ENCODE measurements at places on chromosomes 5 and 9.

GRCh38 chr9:77710316-77710715 lies 62.2 kb upstream of the GNA14 start:
- no peak for DNase-seq
- no peaks in the 10 kb centered on the region for H3K4me1 ChIP-seq
- H3K36me3 ChIP-seq, result no peaks in the 10 kb centered on the region
- H3K4me3 ChIP-seq, result no peak overlapping the region
- H3K27me3 ChIP-seq, result no peaks in the 10 kb centered on the region

GRCh38 chr9:112174222-112174964 lies 704 bp downstream of the SUSD1 start:
- H3K27ac ChIP-seq, result no peak overlapping the region
- peak overlapping the region; percentile 64 for H3K4me3 ChIP-seq
- peaks cover 5% of the 10 kb centered on the region for H3K27me3 ChIP-seq
- H3K4me1 ChIP-seq, result no peaks in the 10 kb centered on the region
- peak; percentile 55 for DNase-seq
- no peaks in the 10 kb centered on the region for H3K36me3 ChIP-seq

DNA sequence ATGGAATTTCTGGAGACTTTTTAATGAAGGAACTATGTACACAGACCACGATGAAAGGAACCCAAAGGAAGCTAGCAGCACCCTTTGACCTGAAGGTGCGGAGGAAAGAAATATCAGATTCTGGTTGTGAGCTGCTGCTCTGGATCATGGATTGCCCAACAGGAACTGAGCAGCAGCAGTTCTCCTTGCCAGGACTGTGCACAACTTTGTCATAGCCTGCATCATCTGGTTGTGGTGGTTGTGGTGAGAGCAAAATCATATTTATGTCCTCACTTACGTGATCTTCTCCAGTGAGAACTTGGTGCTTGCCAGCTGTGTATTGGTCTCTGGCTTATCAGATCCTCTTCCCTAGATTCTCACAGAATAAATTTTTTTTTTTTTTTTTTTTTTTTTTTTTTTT lies 70.7 kb upstream of the LPAR1 start:
- no peaks in the 10 kb centered on the region for H3K4me1 ChIP-seq
- H3K27me3 ChIP-seq, result no peaks in the 10 kb centered on the region
- no peak overlapping the region for H3K27ac ChIP-seq
- no peaks in the 10 kb centered on the region for H3K36me3 ChIP-seq
- DNase-seq, result no peak

GRCh38 chr9:91156451-91157234 lies 205.1 kb downstream of the AUH start:
- no peak for DNase-seq
- no peaks in the 10 kb centered on the region for H3K36me3 ChIP-seq
- no peak overlapping the region for H3K27ac ChIP-seq
- H3K4me3 ChIP-seq, result no peak overlapping the region
- H3K4me1 ChIP-seq, result no peaks in the 10 kb centered on the region

DNA sequence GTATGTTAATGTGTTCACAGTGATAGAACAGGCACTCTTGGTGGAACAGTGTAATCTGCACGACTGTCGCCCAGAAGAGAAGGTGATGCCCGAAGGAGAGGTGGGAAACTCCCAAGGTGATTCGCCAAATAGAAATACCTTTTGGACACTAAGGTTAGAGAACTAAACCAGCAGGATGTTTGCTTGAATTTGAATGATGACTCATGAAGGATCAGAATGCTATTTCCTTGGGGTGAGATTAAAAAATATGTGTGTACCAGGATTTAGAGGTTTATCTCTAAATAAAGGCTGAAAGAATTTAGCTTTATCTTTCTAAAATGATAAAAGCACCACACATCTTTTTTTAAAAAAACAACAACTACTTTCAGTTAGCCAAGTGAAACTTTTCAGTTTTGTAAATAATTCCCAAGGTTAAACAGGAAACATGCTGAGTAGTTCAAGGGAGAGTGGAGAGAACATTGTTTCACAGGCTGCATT lies 297.4 kb upstream of the TAS2R1 start:
- H3K27ac ChIP-seq, result no peak overlapping the region
- no peaks in the 10 kb centered on the region for H3K4me1 ChIP-seq
- no peak overlapping the region for H3K4me3 ChIP-seq
- H3K36me3 ChIP-seq, result no peaks in the 10 kb centered on the region
- DNase-seq, result no peak

DNA sequence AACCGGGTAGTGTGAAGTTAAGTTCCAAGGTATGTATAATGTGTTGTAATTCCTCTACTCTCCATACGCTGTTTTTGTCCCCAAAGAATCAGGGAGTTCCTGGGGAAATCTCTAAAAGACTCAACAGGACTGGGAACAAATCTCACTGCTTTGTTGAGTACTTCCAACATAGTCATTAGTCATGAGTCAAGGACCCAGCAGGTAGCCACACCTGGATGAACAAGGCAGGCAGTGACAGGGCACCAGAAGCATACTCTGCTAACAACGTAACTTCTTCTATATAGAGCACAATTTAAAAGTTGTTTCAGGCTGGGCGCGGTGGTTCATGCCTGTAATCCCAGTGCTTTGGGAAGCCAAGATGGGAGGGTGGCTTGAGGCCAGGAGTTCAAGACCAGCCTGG lies 126.8 kb downstream of the SLC1A3 start:
- H3K4me1 ChIP-seq, result peaks cover 8% of the 10 kb centered on the region
- no peak for DNase-seq
- no peak overlapping the region for H3K27ac ChIP-seq
- H3K36me3 ChIP-seq, result no peaks in the 10 kb centered on the region

DNA sequence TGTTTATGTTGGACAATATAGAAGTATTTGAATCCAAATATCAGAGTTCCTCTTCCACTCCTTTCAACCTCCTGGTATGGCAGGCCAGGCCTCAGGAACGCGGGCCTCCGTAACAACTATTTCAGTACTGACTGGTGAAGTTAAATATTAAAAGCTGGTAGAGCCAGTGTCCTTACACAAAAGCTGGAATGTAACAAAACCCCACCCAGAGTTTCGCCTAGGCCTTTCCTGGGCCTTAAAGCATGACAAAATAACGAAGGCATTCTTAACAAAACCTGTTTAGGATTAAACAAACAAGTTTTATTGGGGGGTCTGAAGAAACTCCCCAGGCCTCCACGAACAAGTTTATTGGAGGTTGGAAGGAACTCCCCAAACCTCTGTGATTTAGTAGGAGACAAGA lies 61.6 kb upstream of the GNE start:
- H3K27me3 ChIP-seq, result no peaks in the 10 kb centered on the region
- no peak overlapping the region for H3K4me3 ChIP-seq
- DNase-seq, result no peak
- peaks cover 6% of the 10 kb centered on the region for H3K4me1 ChIP-seq
- peak overlapping the region; percentile 58 for H3K27ac ChIP-seq
- no peaks in the 10 kb centered on the region for H3K36me3 ChIP-seq

DNA sequence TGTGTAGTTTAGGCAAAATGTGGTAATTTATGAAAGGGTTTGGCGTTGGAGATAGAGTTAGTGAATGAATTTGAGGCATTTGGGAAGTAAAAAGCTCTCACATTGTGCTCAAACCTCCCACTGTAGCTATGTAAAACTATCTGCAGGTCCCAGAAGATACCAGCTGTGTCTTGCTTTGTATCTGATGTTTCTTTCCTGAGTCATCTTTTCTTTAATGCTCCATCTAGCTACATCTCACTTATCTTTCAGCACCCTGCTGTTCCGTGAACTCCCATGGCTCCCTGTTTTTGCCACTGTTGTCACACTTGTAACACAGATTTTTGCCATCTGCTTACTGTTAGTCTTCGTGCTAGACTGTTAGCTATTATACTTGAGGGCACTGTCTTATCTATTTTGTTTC lies 253.1 kb downstream of the NPR3 start:
- no peaks in the 10 kb centered on the region for H3K27me3 ChIP-seq
- DNase-seq, result no peak
- no peak overlapping the region for H3K27ac ChIP-seq
- H3K4me3 ChIP-seq, result no peak overlapping the region

- H3K4me1 ChIP-seq, result no peaks in the 10 kb centered on the region
- no peaks in the 10 kb centered on the region for H3K36me3 ChIP-seq
- no peak overlapping the region for H3K27ac ChIP-seq
- H3K4me3 ChIP-seq, result no peak overlapping the region
Observed at GRCh38 chr5:69329905-69330489, 2.6 kb downstream of the CCDC125 start.

DNA sequence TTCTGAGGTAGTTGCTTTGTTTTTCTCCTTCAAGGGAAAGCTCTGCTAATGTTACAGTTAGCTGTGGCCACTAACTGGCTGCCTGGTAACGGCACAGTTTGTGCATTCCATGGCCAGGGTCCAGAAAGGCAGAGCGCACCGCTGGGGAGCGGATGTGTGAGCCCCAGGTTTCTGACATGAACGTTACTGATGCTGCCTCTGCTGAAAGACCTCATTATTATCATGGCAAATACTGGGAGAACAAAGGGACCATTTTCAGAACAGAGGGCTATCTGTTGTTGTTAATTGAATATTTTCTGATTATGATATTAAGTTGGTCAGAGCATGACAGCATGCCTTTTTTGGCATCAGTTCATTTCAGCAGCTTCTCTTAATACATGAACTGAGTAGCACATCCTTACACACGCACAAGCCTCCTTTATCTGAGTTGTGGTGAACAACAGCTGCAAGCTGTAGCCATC lies 134.1 kb downstream of the NUDT12 start:
- no peaks in the 10 kb centered on the region for H3K27me3 ChIP-seq
- no peak overlapping the region for H3K27ac ChIP-seq
- no peaks in the 10 kb centered on the region for H3K36me3 ChIP-seq
- H3K4me1 ChIP-seq, result peaks cover 11% of the 10 kb centered on the region
- DNase-seq, result peak; percentile 91
- no peak overlapping the region for H3K4me3 ChIP-seq

DNA sequence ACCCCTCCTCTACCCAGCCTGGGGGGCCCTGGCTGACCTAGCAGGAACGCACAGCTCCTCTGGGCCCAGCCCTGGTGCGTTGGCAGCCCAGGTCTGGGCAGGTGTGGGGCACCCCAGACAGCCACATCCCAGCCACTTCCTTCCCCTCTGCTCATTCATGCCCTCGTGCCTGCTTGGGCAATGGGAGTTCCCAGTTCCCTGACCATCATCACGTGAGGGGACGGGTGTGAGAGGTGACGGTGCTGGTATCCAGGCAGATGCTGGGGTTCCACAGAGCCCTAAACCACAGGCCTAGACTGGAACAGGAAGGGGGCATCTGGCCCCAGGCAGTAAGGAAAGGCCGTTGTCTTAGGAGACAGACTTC lies 8.4 kb downstream of the RALGDS start:
- peaks cover 14% of the 10 kb centered on the region for H3K36me3 ChIP-seq
- H3K27ac ChIP-seq, result no peak overlapping the region
- no peaks in the 10 kb centered on the region for H3K27me3 ChIP-seq

- no peak overlapping the region for H3K4me3 ChIP-seq
- no peak for DNase-seq
- no peak overlapping the region for H3K27ac ChIP-seq
- no peaks in the 10 kb centered on the region for H3K4me1 ChIP-seq
- no peaks in the 10 kb centered on the region for H3K27me3 ChIP-seq
- no peaks in the 10 kb centered on the region for H3K36me3 ChIP-seq
Observed at GRCh38 chr9:110224583-110224982, 16.6 kb upstream of the C9orf152 start.

DNA sequence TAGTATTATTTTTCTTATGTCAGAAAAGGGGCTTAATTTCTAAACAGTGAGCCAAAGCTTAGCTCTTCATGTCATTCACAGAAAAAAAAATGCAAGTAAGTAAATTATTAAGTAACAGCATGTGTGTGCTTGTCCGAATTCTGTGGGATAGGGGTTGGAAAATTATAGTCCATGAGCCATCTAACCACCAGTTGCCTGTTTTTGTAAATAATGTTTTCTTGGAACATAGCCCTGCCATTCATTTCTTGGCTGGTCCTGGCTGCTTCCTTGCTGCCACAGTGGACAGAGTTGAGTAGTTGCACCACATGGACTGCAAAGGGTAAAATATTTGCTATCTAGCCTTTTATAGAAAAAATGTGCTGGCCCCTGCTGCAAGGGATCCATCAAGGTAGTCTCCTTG lies 513.7 kb upstream of the WWC1 start:
- H3K36me3 ChIP-seq, result no peaks in the 10 kb centered on the region
- no peak overlapping the region for H3K4me3 ChIP-seq
- H3K27ac ChIP-seq, result no peak overlapping the region
- H3K4me1 ChIP-seq, result no peaks in the 10 kb centered on the region

- DNase-seq, result no peak
- H3K4me3 ChIP-seq, result no peak overlapping the region
- H3K36me3 ChIP-seq, result no peaks in the 10 kb centered on the region
- no peak overlapping the region for H3K27ac ChIP-seq
Observed at GRCh38 chr5:124920909-124921666, 174.6 kb upstream of the ZNF608 start.

DNA sequence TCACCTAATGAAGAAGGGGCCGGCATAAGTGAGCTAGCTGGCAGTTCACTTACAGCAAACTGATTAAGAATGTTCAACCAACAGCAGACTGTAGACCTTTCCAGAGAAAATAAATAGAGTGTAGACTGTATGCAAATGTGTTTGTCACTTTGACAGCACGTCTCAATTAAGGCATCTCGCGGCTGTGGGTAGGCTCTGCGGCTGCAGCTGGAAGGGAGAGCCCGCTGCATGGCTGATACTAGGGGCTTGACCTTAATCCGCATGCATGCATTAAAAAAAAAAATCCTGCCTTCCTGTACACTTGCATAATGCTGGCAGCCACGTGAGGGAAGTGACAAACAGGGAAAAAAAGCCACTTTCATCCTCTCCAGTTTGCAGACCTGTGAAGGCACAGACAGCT lies 82.3 kb downstream of the CRB2 start:
- no peaks in the 10 kb centered on the region for H3K27me3 ChIP-seq
- DNase-seq, result peak; percentile 46
- H3K4me3 ChIP-seq, result no peak overlapping the region
- no peaks in the 10 kb centered on the region for H3K36me3 ChIP-seq
- H3K27ac ChIP-seq, result no peak overlapping the region

- H3K4me3 ChIP-seq, result no peak overlapping the region
- no peaks in the 10 kb centered on the region for H3K36me3 ChIP-seq
- no peaks in the 10 kb centered on the region for H3K4me1 ChIP-seq
- no peak overlapping the region for H3K27ac ChIP-seq
- H3K27me3 ChIP-seq, result no peaks in the 10 kb centered on the region
Observed at GRCh38 chr9:35506359-35506758, 16.4 kb downstream of the RUSC2 start.

DNA sequence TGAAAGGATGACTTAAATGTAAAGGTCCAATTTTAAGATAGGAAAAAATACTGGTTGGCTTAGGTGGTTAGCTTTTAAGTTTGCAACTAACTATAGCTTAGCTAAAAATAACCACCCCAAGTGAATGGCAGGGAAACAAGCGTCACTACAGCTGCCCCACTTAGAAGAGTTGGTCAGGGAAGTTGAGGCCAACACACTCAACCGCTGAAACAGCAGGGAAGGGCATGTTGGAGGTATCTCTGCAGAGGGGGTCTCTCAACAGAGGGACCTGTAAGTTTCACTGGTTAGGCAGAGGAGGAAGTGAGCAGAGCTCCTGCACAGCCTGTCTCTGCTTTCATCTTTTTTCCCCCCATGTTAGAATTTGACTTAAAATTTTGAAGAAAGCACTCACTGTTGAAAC lies 75.3 kb downstream of the LHFPL2 start:
- peak overlapping the region; percentile 86 for H3K27ac ChIP-seq
- H3K4me3 ChIP-seq, result no peak overlapping the region
- H3K36me3 ChIP-seq, result no peaks in the 10 kb centered on the region
- peaks cover 96% of the 10 kb centered on the region for H3K4me1 ChIP-seq
